ENCODE measurements at places on chromosomes 6 and 20.

DNA sequence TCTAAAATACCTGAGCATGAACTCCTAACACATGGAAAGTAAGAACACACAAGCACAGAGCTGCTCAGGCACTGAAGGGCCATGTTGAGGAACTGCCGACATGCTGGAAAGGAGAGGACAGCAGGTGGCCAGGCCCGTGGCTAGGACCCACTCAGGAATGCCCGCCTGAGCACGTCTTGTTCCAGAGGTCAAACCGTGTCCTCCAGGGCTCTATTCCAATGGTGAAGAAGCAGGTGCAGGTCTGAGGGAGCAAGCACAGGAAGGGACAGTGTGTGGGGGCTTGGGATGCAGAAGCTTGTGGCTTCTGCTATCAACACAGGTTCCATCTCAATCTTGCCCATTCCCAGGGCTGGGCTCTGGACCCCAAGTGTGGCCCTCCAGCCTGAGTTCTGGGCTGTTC is 20.7 kb downstream of the CST9L start:
- DNase-seq = no peak

DNA sequence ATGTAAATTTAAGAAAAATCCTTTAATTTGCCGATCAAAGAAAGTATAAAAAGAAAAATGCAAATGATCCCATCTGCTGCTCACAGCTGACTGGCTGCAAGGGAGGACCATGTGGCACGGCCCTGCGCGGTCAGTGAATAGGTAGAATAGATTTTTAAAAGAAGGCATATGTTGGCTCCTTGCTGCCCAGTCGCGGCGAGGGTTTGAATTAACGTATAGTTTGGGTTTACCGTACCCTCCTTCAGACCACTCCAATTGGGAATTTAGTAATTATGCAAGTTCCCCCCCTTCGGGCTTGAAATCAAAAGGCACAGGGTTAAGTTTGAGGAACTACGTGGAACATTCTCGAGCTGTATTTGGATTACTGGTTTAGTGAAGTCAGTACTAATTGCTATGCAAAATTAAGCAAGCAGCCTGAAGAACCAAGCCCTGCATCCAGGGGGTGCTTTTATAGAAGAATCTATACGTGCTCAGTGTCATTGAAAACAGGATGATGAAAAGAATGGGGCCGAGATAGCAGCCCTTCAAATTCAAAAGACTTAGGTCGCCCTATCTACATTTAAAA is 1.1 kb upstream of the BEND3 start:
- peak; percentile 3 for DNase-seq

- no peak for DNase-seq
Observed at GRCh38 chr6:150813993-150814359, 51.5 kb upstream of the MTHFD1L start.

DNA sequence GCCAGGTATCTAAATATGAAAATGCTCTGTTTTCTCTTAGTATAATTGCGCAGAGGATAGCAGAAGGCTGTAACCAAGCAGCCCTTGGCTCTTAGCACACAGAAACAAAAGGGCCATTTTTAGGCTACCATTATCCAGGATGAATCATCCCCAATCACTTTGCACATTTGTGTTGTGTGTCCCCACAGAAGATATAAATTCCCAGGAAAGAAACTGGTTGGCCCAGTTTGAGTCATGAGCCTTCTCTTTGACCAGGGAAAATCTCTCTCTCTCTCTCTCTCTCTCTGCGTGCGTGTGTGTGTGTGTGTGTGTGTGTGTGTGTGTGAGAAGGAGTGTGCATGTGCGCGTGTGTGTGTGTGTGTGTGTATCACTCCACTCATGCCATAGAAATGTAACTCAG is 178.5 kb downstream of the FRK start:
- no peak for DNase-seq

DNA sequence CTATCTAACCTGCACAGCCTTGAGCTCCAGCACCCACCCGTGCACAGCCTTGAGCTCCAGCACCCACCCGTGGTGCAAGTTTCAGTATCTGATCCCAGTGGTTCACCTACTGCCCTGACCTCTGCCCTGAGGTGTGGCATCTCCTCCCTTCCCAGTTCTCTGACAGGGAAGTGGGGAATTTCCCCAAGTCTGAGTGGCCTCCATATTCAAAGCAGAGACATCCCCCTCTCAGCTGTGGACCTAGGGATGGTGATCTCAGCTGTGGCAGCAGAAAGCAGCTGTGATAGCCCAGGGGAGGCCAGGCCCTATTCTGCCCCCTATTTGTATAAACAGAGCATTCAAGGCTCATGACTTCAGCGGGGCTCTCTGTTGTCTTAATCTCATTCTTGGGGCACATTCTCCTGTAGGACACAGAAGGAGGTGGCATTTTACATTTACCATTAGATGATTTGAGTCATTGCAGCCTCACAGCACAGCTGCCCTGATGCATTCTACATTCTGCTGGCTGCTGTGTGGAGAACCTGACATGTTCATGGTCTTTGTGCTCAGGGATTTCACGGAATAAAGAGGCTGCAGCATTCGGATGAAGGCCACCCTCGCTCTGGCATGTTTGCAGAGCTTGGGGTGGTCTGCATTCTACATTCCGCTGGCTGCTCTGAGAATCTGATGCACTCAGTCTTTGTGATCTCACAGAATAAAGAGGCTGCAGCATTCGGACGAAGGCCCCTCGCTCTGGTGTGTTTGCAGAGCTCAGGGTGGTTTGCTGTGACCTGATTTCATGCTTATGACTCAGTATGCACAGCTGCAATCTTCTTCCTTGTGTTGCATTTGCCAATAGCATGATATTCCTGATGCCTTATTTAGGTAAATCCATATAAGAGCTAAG is 16.9 kb downstream of the GPR31 start:
- no peak for DNase-seq

DNA sequence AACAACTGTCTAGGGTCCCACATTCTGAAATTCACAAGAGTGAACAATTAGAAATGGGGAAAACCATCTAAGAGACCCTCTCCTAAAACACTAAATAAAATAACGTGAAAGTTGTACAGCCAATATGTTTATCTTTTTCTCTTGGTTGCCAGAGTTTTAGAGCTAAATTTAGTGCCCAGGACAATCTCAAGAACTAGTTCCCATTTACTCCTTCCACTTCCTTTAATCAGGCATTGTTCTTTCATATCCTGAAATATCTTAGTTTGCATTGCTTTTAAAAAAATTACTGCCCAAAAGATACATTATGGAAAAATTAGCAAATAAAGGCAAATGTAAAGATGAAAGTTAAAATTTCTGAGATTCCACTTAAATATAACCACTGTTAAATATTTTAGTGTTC is 33.1 kb upstream of the UBR2 start:
- DNase-seq = no peak

- DNase-seq = no peak
Observed at GRCh38 chr20:41064377-41064776, 35.8 kb downstream of the TOP1 start.

- DNase-seq = no peak
Observed at GRCh38 chr20:17896771-17897369, 71.7 kb downstream of the SNX5 start.

GRCh38 chr20:31663524-31663837 is 25.8 kb downstream of the COX4I2 start:
- DNase-seq = no peak

- DNase-seq = no peak
Observed at GRCh38 chr20:58039274-58040092, 189.0 kb downstream of the ANKRD60 start.

DNA sequence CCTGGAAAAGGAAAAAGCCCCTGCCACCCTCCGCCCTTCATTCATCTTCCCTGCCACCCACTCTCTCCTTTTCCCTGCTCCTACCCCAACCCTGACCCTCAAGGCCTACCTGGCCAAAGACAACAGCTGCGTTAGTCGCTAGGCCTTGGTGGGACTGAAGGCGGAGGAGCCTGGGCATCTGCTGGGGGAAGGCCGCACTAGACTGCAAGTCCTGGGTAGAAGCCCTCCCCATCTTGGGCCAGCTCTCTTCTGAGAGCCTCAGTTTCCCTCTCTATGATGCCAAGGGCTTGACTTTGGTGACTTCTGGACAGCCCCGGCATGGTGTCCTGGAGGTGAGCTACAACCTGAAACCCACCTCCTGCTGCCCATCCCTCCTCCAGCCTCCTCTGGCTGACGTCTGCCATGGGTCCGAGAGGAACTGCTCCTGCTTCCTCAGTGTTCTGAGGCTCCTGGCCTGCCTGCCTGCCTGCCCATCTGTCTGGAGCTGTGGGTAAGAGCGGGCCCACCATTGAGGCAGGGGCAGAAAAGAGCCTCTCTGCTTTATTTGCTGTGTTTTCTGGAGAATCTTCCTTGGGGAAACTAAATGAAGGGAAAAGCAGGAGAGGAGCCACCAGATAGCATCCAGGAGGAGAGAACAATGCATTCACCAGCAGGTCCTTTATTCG is 7.5 kb upstream of the FOXC1 start:
- DNase-seq = no peak

DNA sequence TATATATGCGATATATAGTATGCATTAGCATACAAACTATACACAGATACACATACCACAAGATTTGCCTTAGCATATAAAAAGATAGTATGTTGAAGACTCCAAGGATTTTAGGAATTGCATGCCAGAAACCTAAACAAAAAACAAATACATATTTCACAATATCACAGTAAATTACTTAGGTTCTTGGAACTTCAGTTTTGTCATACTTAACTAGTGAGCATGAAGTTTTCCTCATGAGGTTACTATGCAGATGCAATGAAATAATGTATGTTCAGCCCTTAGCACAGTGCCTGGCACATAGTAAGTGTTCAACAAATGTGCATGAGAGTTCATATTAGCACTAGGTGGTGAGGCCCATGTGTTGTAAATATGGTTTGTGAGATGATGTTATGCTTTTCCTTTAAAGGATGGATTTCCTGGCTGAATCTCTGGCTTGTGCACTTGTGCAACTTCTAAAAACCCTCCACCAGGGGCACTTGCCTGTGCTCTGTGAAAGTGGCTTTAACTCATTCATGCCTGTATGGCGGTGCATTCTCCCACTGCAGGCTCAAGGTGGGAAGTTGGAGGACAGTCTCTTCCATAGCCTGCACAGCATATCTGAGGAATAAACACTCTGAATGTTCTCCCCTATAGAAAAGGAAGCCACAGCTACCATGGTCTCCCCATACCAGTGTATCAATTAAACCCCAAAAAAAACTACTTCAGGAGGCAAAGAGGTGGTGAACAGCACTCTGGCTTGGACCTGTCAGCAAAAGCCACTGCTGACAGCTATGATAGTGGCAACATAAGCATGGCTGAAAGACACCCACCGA is 624.1 kb upstream of the CDH4 start:
- DNase-seq = no peak

- DNase-seq = no peak
Observed at GRCh38 chr20:46575937-46576461, 25.5 kb upstream of the OCSTAMP start.

DNA sequence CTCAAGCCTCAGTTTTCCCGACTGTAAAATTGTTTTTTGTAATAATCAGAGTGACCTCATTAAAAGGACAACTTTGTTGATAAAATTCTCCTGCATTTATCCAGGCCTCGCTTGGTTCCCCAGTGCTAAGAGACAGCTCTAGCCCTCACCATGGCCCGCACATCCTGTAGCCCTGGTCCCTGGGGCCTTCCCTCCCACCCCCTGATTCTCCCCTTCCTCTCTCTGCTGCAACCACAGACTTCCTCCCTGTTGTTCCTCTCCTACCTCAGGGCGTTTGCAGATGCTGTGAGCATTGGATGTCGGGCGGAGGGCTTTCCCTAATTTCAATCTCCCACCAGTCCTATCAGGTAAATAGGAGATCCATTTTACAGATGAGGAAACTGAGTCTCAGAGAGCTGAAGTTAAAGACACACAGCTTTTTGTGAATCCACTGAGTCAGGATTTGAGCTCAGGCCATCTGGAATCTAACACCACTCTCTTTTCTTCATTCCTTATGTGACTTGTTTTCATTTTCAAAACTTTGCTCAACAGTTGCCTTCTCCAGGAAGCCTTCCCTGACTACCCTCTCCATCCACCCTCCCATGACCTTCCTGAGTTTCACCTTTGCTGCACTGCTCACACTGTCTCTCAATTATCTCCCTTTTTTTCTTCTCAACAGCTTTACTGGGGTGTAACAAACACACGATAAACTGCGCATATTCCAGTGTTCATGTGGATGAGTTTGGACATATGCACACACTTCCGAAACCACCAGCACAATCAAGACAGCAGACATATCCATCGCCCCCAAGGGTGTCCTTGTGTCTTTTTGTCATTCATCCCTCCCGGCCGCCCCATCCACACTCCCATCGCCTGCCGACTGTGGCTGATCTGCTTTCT is 107.1 kb downstream of the CEBPB start:
- DNase-seq = no peak

GRCh38 chr6:89284081-89284480 is 31.0 kb downstream of the GABRR2 start:
- no peak for DNase-seq

DNA sequence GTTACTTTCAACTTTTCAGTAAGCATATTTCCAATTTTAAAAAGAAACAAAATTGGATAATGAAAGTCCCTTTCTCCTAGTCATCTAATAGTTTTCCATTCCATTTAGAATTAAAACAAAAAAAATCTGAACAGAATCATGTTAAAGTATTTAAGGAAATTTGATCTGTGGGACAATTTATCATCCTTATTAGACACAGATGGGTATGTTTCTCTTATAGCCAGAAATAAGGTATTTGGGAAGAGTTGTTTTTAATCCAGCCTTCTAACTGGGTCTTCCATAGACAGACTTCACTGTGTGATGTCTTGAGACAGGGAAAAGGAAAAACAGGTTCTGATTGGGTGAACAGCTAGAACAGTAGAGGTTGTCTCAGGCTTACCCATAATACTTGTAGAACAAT is 39.5 kb upstream of the STXBP5 start:
- no peak for DNase-seq

- no peak for DNase-seq
Observed at GRCh38 chr20:15807271-15807670, 766.0 kb downstream of the KIF16B start.

DNA sequence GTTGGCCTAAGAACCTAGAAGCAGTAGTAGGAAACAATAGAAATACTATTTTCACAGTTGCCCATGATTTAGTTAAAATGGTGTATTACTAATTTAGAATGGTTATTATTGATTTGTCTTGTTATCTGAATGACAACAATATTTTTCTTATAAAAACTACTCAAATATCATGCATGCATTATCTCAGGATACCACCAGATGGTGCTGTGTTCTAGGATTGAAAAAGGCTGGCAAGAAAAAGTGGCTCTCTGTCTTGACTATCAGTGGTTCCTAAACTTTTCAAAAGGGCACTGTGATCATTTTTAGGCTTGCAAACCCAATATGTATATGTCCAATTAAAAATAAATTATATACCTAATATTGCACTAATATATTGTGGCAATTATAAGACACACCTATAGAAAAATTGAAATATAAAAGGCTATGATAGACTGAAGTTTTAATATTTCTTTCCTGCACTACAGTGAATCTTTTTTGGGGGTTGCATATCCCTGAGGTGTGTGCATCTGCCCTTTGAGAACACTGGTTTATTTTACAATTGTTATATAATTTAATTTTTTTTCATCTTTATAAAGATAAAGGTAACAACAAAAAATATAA is 131.7 kb upstream of the MLIP start:
- DNase-seq = peak; percentile 15

GRCh38 chr6:145116591-145117178 is 618.6 kb downstream of the EPM2A start:
- no peak for DNase-seq
